ENCODE measurements at places on chromosomes 16 and 17. TPM values are rescaled to one million over a fixed set of nuclear protein-coding genes. Genes with fewer than 3 reads are reported as not detected.

DNA sequence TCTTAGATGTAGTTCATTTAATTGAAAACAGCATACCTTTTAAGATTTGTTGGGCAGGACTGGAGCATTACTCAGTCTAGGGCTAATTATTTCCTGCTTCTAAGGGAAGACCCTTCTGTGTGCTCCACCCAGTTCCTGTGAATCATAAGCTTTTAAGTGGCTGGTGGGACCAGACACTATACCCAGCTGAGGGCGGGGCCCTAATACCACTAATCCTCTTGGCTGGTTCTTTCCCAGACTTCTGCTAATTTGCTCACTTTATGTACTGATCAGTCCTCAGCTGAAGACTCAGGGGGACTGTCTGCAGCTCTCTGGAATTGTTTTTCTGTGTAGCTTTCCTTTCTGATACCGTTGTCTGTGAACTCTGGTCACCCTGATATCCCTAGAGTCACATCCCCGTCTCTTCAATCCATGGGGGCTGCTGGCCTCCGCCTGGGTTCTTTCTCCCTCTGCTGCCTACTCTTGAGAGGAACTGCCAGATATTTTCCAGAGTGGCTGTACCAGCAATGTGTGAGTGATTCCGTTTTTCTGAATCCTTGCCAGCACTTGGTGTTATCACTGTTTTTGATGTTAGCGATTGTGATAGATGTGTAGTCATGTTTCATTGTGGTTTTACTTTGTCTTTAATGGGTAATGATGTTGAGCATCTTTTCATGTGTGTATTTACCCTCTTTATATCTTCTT lies 35.1 kb downstream of the MFSD11 start:
- DNase-seq = peak; percentile 79

DNA sequence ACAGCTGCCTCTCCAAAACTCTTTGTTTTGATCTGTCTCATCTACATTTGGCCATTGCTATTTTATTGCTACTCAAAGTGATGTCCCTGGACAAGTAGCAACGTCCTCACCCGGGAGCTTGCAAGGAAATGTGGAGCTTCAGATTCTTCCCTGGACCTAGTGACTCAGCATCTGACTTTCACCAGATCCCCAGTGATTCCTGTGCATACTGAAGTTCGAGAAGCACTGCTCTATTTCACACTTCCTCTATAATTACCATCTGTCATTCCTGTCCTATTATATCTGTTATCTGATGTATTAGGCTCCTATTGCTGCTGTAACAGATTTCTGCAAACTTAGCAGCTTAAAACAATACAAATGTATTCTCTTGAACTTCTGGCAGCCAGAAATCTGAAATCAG lies 28.5 kb upstream of the VAT1L start:
- DNase-seq = peak; percentile 30

DNA sequence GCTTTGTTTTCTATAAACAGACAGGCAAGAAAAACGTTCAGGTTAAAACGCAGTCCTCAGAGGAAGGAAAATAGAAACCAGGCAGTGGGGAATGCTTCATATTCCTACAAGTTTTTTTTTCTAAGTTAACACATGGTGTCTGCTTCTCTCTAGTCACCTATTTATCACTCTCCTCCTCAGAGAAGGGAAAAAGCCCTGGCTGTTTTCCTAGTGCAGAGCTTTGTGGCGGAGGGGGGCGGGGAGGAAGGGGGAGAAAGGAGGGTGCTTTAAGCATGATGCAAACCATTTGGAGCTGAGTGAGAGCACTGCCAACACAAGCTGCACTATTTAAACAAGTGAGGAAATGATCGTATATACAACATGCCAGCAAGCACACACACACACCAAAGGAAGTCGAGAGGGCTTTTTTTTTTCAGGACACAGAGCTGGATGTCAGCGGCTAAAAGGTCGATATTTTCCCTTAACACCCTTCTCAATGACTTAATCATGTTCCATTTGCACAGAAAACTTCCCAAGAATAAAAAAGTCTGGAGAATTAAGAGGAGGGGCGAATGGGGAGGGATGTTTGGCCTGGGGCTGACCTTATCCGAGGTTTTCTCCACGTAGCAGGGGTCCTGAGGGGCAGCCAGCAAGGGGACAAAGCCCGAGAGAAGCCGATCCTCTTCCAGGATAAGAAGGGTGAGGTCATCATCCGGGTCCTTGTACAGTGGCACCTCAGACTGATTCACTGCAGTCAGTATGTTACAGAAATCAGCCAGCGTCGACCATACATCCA lies 117.4 kb downstream of the HIC1 start:
- DNase-seq = peak; percentile 99

- DNase-seq = no peak
These were observed 223.6 kb upstream of the CIBAR2 start for GRCh38 chr16:85335584-85336491.

GRCh38 chr17:67718325-67718941 lies 697 bp downstream of the NOL11 start:
- DNase-seq = peak; percentile 18

DNA sequence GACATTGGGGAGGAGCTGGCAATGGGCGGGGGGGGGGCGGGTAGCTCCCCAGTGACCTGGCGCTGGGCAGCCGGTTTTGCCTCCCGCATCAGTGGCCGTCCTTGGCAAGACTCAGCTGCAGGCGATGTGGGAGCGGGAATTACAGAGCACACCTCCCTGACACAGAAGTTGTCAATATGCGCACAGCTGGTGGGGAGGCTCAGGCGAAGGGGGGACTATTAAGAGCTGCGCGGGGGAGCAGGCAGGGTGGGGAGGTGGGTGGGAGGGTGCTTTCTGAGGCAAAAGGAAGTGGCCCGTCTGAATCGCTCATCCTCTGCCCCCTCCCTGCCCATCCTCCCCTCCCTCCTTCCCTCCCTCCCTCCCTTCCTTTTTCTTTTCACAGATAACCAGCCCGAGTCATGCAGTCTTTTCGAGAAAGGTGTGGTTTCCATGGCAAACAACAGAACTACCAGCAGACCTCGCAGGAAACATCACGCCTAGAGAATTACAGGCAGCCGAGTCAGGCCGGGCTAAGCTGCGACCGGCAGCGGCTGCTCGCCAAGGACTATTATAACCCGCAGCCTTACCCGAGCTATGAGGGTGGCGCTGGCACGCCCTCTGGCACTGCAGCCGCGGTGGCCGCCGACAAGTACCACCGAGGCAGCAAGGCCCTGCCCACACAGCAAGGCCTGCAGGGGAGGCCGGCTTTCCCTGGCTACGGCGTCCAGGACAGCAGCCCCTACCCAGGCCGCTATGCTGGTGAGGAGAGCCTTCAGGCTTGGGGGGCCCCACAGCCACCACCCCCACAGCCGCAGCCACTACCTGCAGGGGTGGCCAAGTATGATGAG lies 44.0 kb downstream of the SREBF1 start:
- DNase-seq = peak; percentile 60

DNA sequence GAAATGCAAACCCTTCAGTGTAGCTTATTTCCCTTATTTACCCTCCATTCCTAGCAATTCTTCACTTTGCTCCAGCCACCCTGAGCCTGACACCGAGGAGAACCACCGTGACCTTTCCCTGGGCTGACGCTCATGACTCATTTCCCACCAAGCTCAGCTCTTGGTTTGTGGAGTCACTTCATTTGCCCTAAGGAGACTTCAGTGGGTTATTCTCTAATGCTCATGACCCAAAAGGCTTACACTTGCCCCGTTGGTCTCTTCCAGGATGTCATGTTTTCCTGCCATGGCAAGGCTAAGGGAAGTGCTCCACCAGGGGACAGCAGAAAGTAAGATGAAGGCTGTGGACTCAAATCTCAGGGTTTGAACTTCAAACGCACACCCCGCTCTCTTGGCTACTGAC lies 161.0 kb downstream of the CBLN1 start:
- no peak for DNase-seq

- DNase-seq = no peak
These were observed 125.3 kb downstream of the SHISA6 start for GRCh38 chr17:11366272-11366850.

DNA sequence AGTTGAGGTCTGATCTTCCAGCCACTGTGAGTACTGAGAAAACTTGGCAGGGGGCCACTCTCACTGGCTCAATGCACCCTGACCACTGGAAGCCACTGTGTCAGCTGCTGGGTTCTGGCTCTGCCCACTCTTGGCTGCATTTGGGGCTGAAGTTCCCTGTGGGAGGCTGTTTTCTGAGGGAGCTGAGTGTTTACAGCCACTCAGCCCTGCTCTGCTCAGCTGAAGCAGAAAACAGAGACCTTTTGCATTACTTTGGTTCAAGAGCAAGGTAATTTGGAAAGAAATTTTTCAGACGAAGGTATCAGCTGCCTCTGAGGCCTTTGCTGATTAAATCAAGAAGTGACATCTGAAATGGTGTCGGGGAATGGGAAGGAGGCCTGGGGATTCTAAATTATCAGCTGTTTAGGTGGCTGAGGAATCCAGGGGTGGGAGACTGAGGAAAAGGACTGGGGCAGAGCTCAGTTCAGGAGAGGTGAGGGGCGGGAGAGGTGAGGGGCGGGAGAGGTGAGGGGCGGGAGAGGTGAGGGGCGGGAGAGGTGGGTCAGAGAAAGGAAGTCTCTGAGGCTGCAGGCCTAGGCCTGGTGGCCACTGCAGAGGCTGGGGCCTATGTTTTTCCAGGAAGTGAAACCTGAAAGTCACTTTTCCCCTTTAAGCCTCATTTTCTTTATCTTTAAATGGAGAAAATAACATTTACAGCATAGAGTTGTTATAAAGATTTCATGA lies at the start of gene ACSM5:
Gene ACSM5, plus strand, starts transcription at position 137 of the 723 bp plus-strand sequence. CDS start 1,951 bp downstream, outside the sequence.
- no peak for DNase-seq

GRCh38 chr16:77043076-77043475 lies 147.9 kb upstream of the MON1B start:
- DNase-seq = peak; percentile 43

GRCh38 chr16:50246299-50247122 lies 19.8 kb upstream of the ADCY7 start:
- DNase-seq = no peak

DNA sequence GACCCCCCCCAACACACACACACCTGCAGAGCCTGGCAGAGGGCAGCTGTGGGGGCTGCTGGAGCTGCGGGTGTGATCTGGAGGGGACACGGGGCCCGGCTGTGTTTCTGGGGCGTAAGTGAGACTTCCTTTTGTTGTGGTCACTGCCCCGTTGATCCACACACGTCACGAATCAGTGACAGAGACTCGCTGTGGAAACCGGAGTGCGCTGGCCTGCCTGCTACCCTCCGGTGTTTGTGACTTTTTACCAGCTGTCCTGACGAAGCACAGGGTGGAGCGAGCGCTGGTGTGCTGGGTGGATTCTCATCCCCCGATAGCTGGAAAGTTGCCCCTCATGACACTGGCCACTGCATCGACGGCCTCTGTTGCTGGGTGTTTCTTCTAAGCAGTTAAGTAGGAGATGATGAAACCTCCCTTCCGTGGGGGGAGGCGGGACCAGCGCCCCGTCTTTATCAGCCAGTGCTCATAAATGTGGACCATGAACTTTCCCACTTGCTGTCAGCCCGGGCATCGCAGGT lies 2.3 kb downstream of the METRNL start:
- peak; percentile 88 for DNase-seq

DNA sequence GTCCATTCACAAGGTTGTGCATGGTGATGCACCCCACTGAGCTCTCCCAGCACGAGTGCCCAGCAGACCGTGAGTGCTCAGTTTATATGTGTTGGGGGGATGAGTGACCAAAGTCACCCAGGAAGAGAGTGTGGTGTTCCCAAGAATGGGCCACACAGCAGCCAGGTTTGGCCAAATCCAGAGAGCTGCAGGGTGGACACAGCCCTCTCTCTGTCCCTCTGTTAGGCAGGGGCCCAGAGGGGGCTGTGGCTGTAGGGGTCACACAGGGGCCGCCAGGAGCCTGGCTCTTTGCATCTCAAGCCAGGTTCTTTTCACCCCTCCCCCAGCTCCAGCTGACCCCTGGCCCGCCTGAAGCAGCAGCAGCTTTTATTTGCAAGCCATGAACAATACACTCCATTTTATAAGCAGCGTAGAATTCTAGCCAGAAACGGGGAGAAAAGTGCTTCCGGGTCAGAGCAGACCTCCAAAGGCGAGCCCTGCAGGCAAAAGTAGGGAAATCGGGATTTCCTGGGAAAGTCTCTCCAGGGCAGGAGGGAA lies 13.3 kb downstream of the COTL1 start:
- DNase-seq = no peak

- DNase-seq = no peak
These were observed 77.8 kb downstream of the RTN4RL1 start for GRCh38 chr17:1947229-1947742.

- DNase-seq = peak; percentile 73
These were observed 45.7 kb upstream of the FAM20A start for GRCh38 chr17:68646626-68647526.

DNA sequence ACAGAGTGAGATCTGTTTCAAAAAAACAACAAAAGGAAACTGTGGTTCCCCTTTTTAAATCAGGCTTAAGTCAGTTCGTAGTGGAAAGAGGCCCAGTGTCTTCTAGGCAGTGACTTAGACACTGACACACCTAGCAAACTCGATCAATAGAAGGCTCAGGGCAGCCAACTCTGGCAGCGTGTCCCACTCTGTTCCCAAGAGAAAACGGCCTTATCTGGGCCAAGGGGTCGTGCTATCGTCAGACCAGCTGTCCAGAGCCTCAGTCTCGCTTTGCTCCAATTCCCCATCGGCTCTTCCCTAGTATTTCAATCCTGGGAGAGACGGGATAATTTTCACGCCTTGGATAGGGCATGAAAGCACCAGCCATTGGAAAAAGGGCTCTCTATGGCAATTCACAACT lies 72.9 kb downstream of the SLC5A11 start:
- no peak for DNase-seq

DNA sequence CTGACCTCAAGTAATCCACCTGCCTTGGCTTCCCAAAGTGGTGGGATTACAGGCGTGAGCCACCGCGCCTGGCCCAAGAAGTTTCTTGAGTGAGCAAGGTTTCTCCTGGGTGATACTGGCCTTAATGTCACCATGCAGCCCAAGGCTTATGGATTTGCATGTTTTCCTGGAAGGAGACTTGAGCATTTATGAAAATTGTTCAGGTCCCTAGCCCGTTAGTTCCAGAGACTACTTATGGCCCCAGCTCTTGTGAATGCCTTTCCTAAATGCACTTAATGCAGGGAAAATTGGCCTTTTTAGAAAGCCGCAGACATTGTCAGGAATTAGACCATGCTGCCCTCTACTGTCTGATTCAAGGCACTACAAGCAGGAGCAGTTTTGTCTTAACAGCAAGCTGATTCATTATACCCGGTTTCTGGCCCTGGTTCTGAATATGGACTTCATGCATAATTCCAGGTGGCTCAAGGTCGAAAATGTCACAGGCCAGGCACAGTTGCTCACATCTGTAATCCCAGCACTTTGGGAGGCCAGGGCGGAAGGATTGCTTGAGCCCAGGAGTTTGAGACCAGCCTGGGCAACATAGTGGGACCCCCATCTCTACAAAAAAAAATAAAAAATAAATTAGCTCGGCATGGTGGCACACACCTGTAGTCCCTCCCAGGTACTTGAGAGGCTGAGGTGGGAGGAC lies 91.3 kb downstream of the SNX29 start:
- DNase-seq = peak; percentile 92

The TP53TG3B gene
- total RNA-seq = not detected

The SMARCE1 gene
- 112 TPM for total RNA-seq

The MYH2 gene
- not detected for total RNA-seq

The AXIN2 gene
- 8.0 TPM for total RNA-seq

The CCL11 gene
- total RNA-seq = not detected

The SEZ6L2 gene
- total RNA-seq = 1.4 TPM

The GAST gene
- not detected for total RNA-seq

The SLC47A2 gene
- not detected for total RNA-seq

The METRNL gene
- total RNA-seq = 77.4 TPM

The NPW gene
- not detected for total RNA-seq

The NGFR gene
- not detected for total RNA-seq
